ENCODE measurements at places on chromosomes 16 and 17. TPM values are rescaled to one million over a fixed set of nuclear protein-coding genes. Genes with fewer than 3 reads are reported as not detected.
A peak's percentile ranks its signal among the peaks of the same experiment; 100 is the strongest.

DNA sequence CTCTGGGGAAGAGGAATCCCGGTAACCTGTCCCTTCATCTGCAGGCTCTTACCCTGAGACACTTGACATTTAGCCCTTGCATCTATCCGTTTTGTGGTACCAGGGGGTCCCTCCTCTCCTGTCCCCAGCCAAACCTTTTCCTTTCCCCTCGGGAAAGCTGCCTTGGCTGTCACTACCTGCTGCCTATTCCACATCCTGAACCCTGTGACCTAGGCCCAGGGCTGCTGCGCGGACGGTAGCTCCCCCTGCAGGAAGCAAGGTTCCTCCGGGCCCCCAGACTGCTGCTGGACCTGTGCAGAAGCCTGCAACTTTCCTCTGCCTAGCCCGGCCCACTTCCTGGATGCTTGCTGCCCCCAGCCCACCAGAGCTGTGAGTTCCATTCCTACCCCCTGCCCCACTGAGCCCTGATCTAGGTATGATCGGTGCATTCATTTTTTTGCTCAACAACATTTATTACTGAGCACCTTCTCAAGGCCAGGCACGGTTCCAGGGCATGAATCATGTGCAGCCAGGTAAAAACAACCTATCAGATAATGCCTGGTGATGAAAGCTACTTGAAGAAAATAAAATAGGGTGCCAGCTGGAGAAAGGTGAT is 10.5 kb upstream of the ALDOA start:
- peak; percentile 89 for DNase-seq
- no peak overlapping the region for H3K4me3 ChIP-seq
- H3K27me3 ChIP-seq, result peaks cover 4% of the 10 kb centered on the region

DNA sequence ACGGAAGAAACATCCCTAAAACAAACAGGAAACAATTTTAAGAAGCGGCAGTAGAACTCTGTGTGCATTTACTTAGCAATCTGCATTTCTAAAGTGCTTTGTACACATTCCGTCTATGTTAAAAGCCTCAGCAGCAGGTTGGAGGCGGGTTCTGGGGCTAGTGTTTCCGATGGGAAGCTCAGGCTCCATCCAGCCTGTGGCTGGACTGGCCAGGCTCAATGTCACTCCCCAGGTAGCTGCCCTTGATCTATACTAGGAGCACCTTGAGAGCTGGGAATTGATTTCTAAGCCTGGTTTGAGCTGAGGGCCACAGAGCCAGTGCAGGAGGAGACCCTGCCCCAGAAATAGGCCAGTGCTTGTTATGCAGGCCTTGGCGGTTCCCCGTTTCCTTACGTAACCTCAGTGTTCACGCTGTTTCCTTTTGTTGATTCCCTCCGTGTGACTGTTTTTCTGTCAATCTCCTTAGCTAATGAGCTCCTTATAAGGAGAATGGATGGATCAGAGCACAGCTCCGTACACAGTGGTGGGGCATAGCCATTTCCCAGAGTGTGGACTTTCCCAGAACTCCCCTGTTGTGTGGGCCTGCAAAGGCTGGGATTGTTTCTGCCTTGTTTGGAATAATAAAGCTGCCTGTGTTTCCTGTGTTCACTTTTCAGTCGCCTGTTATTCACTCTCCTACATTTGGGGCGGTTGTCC is 21.4 kb downstream of the ADORA2B start:
- H3K27me3 ChIP-seq, result 0 out of 2 replicates have a peak, but pooled peaks cover 2% of the 10 kb centered on the region
- no peak for DNase-seq
- H3K4me1 ChIP-seq, result peaks cover 34% of the 10 kb centered on the region
- no peaks in the 10 kb centered on the region for H3K36me3 ChIP-seq

DNA sequence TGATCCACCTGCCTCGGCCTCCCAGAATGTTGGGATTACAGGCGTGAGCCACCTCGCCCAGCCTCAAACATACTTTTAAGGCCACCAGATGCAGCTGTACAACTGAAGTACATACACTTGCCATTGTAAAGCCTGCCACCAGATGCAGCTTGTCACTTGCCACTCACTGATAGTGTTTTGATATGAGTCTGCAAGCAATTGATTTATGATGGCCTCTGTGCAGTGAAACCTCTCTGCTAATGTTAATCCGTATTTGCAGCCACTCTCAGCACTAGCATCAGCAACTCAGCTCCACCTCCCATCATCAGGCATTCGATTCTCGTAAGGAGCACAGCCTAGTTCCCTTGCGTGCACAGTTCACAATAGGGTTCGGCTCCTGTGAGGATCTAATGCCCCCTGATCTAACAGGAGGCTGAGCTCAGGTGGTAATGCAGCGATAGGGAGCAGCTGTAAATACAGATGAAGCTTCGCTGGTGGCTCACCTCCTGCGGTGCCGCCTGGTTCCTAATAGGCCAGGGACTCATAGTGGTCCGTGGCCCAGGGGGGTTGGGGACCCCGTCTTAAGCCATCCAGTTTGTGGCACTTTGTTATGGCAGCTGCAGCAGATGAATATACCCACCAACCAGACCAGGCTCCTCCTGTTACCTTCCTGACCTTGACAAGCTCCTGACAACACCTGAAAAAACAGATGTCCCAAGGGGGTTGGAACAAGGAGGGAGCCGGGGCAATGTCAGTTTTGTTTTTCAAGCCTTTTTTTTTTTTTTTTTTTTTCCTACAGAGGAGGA is 1.3 kb upstream of the HERPUD1 start:
- H3K27ac ChIP-seq, result no peak overlapping the region
- DNase-seq, result no peak
- no peak overlapping the region for H3K4me3 ChIP-seq
- H3K36me3 ChIP-seq, result 0 out of 2 replicates have a peak, but pooled peaks cover 2% of the 10 kb centered on the region
- no peaks in the 10 kb centered on the region for H3K27me3 ChIP-seq

- no peaks in the 10 kb centered on the region for H3K27me3 ChIP-seq
- H3K4me1 ChIP-seq, result peaks cover 10% of the 10 kb centered on the region
- H3K36me3 ChIP-seq, result no peaks in the 10 kb centered on the region
These were observed 279.6 kb downstream of the MAF start for GRCh38 chr16:79320956-79321355.

DNA sequence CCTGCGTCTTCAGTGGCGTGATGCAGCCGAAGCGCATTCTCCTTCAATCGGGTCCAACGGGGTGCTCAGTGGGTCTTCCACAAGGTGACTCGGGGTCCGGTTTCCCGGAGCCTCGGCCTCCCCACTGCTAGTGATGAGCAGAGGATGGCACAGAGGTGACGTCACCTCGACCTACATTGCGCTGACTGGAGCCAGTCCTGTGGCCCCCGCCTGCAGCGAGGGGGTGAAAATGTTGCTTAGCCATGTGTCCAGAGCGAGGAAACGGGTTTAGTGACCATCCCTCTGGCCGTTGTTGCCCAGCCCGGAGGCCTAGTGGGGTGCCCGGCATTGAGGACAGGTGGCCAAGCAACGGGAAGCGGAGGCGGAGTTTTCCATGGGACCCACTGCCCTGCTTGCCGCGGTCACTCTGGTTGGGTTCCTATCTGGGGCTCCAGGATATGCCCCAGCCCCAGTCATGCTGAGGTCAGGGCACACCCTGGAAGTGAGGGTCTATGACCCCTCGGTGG is 190.6 kb upstream of the CIBAR2 start:
- H3K4me3 ChIP-seq, result peak overlapping the region; percentile 14
- H3K27ac ChIP-seq, result no peak overlapping the region
- H3K4me1 ChIP-seq, result peaks cover 9% of the 10 kb centered on the region
- no peaks in the 10 kb centered on the region for H3K36me3 ChIP-seq
- H3K27me3 ChIP-seq, result no peaks in the 10 kb centered on the region

DNA sequence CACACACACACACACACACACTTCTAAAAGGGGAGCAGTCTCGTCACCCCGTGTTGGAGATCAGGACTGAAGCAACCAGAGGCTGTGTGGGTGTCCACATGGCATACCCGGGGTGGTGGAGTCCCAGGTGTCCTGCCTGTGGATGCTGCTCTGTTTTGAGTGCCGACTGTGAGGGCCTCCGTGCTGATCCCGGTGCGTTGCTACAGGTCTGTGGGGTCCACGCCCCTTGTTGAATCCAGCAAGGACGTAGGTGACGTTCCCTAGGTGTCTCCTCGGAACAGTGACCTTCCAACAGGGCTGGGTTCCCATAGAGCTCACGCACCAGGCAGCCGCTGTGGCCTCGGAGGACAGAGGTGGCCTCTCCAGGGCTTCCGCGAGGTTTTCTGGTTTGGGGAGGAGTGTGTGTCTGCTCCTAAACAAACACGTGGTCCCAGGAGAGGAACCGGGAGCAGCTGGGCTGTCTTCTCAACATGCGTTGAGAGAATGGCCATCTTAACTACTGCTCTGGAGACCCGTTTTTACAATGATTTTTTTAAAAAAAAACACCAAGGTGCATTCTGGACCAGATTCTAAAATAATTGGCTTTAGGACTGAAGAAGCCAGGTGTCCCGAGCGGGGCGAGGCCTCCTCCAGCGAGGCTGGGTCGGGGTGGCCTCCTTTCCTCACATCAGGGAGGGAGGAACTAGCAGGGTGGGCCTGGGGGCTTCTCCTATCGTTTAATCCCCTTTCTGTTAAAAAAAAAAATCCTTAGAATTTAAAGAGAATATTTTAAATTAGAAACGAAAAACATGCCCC is 100.6 kb upstream of the ZNF750 start:
- no peak for DNase-seq
- no peak overlapping the region for H3K4me3 ChIP-seq
- no peak overlapping the region for H3K27ac ChIP-seq
- H3K4me1 ChIP-seq, result no peaks in the 10 kb centered on the region
- peaks cover 3% of the 10 kb centered on the region for H3K36me3 ChIP-seq
- no peaks in the 10 kb centered on the region for H3K27me3 ChIP-seq

DNA sequence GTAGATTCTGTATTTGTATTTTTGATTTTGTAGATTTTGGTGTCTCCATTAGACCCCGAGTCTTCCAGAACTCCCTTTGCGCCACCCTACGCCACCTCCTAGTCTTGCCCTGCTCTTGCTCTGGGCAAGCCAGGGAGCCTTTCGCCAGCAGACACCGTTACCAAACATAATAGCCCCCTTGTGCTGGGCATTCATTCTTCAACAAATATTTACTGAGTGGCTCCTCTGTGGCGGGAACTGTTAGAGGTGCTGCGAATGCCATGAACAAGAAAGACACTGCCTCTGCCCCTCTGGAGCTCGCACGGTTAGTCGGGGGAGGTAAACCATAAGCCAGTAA is 841 bp upstream of the GPT2 start:
- no peak for DNase-seq
- no peaks in the 10 kb centered on the region for H3K27me3 ChIP-seq
- H3K36me3 ChIP-seq, result 0 out of 2 replicates have a peak, but pooled peaks cover 11% of the 10 kb centered on the region

GRCh38 chr16:24729951-24730815 is 732 bp downstream of the TNRC6A start:
- no peak for DNase-seq
- peak overlapping the region; percentile 86 for H3K27ac ChIP-seq
- peaks cover 18% of the 10 kb centered on the region for H3K4me1 ChIP-seq
- peaks cover 9% of the 10 kb centered on the region for H3K36me3 ChIP-seq
- no peaks in the 10 kb centered on the region for H3K27me3 ChIP-seq
- peak overlapping the region; percentile 91 for H3K4me3 ChIP-seq

DNA sequence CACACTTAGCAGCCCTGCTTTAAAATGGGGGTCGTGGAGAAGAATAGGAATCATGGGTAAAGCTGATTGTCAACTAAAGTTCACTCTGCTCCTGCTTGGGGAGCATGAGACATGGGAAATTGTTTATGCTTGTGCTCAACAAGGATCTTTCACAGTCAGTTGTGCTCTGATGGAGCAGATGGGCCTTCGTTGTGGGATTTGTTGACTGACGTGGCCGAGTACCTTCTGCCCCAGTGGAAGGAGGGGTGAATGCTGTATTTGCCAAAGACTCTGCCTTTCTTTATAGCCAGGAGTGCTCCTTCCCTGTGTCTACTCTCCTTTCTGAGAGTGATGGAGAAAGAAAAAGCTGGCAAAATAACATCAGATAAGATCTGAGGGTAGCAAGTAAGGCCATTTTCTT is 11.4 kb downstream of the ARSG start:
- H3K27ac ChIP-seq, result no peak overlapping the region
- no peaks in the 10 kb centered on the region for H3K36me3 ChIP-seq
- H3K4me1 ChIP-seq, result peaks cover 16% of the 10 kb centered on the region

- H3K27me3 ChIP-seq, result no peaks in the 10 kb centered on the region
- H3K4me1 ChIP-seq, result no peaks in the 10 kb centered on the region
- H3K36me3 ChIP-seq, result no peaks in the 10 kb centered on the region
- no peak for DNase-seq
- no peak overlapping the region for H3K27ac ChIP-seq
- H3K4me3 ChIP-seq, result no peak overlapping the region
These were observed 7.2 kb downstream of the ADORA2B start for GRCh38 chr17:15952048-15952532.

GRCh38 chr17:77400445-77400870 is 259.7 kb downstream of the SEC14L1 start:
- no peak overlapping the region for H3K27ac ChIP-seq
- H3K36me3 ChIP-seq, result 0 out of 2 replicates have a peak, but pooled peaks cover 3% of the 10 kb centered on the region
- H3K4me1 ChIP-seq, result no peaks in the 10 kb centered on the region
- H3K27me3 ChIP-seq, result no peaks in the 10 kb centered on the region
- DNase-seq, result no peak
- H3K4me3 ChIP-seq, result no peak overlapping the region

- no peak overlapping the region for H3K27ac ChIP-seq
- H3K4me3 ChIP-seq, result no peak overlapping the region
- H3K4me1 ChIP-seq, result no peaks in the 10 kb centered on the region
These were observed 22.4 kb downstream of the NLRP1 start for GRCh38 chr17:5561736-5562571.

DNA sequence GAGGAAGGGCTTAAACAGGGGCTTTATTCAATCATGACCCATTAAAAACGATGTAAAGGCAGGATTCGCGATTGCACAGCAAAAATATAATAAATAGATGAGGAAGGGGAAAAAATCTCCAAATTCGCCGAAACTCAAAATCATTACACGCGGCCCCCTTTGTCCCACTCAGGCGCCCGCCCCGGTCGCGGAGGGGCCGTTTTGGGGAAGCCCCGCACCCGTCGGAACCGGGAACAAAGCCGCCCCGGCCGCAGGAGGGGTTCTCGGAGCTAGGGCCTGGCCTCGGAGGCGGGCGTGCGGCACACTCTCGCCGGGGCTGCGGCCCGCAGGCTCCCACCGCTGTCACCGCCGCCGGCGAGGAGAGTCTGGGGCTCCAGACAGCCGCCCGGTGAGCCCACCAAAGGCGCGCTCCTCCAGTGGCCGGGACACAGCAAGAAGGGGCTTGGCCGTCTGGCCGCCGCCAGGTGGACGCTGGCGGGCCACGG is 521 bp downstream of the C16orf87 start:
- H3K36me3 ChIP-seq, result no peaks in the 10 kb centered on the region
- no peak for DNase-seq
- H3K4me1 ChIP-seq, result no peaks in the 10 kb centered on the region
- H3K4me3 ChIP-seq, result peak overlapping the region; percentile 77
- H3K27ac ChIP-seq, result peak overlapping the region; percentile 62

RHBDL3 gene
- total RNA-seq, result 11.8 TPM

CRHR1 gene
- 0.56 TPM for total RNA-seq

C17orf58 gene
- 21.8 TPM for total RNA-seq

CCL22 gene
- not detected for total RNA-seq

SCGB1C2 gene
- total RNA-seq, result not detected

CACNA1H gene
- total RNA-seq, result 27.2 TPM

ALOX15 gene
- 1.5 TPM for total RNA-seq

KAT8 gene
- 68.7 TPM for total RNA-seq

ZDHHC7 gene
- total RNA-seq, result 40.5 TPM

RNF157 gene
- 14.9 TPM for total RNA-seq

OR3A3 gene
- total RNA-seq, result not detected

HP gene
- not detected for total RNA-seq
